Cardiac atrium fibroblast (primary cell): ENCODE measurements at places on chromosomes 4 and X. TPM values are rescaled to one million over a fixed set of nuclear protein-coding genes. Genes with fewer than 3 reads are reported as not detected.

Gene ADH6
- 0.16 and 0.54 TPM in 2 replicates for total RNA-seq

Gene RAB33A
- total RNA-seq, result 0.54 and 0.65 TPM in 2 replicates

Gene FAT4
- total RNA-seq, result 23.5 and 27.2 TPM in 2 replicates

Gene ITGB1BP2
- 1.3 TPM in 1 of 2 replicates, not detected in the other for total RNA-seq

Gene CLGN
- total RNA-seq, result not detected in 2 replicates

Gene UCP1
- not detected in 2 replicates for total RNA-seq

Gene TLR8
- not detected in 2 replicates for total RNA-seq

Gene RBMXL3
- total RNA-seq, result not detected in 2 replicates

Gene MAGEA11
- not detected in 2 replicates for total RNA-seq

Gene CCDC160
- not detected in 2 replicates for total RNA-seq

Gene FGG
- not detected in 2 replicates for total RNA-seq

Gene CCKAR
- total RNA-seq, result not detected in 2 replicates
